ENCODE measurements at places on chromosomes 12 and 14.
A peak's percentile ranks its signal among the peaks of the same experiment; 100 is the strongest.

GRCh38 chr12:10021342-10021741 is 9.1 kb upstream of the CLEC9A start:
- DNase-seq: no peak

DNA sequence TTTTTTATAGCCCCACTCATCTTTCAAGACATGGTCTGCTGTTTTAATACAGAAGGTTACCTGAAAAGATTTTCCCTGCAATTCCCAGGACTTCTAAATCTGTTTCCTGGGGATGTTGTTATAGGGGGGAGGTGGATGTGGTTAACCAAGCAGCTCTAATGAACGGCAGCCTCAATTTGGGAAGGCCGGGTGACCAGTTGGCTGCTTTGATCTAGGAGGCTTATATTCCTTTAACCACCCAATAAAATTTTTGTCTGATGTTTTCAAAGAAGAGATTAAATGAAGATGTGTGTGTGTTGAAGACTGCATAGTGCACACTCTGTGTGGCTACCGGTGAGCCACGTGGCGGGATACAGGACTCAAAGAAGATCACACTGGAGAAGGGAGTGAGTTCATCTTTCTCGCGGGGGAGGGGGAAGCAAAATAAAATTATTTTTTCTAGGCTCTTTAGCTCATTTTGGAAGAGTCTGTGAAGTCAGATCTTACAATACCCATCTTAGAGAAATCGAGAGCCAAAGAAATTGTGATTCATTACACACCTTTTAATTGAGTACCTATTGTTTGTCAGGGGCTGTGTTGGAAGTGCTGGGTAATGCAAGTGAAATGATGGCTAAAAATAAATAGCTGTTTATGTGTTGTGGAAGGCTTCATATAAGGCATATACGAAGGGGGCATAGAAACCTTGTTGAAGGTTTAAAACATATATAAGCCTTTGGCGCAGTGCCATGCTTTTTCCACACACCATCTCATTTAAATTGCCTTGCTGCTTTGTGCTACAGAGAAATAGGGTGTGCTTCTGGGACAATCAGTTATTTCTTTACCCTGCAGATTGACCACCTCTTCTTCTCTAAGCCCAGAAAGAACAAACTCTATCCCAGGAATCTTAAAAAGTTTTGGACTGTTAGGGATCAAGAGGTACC is 18.5 kb downstream of the ELK3 start:
- no peak for DNase-seq

DNA sequence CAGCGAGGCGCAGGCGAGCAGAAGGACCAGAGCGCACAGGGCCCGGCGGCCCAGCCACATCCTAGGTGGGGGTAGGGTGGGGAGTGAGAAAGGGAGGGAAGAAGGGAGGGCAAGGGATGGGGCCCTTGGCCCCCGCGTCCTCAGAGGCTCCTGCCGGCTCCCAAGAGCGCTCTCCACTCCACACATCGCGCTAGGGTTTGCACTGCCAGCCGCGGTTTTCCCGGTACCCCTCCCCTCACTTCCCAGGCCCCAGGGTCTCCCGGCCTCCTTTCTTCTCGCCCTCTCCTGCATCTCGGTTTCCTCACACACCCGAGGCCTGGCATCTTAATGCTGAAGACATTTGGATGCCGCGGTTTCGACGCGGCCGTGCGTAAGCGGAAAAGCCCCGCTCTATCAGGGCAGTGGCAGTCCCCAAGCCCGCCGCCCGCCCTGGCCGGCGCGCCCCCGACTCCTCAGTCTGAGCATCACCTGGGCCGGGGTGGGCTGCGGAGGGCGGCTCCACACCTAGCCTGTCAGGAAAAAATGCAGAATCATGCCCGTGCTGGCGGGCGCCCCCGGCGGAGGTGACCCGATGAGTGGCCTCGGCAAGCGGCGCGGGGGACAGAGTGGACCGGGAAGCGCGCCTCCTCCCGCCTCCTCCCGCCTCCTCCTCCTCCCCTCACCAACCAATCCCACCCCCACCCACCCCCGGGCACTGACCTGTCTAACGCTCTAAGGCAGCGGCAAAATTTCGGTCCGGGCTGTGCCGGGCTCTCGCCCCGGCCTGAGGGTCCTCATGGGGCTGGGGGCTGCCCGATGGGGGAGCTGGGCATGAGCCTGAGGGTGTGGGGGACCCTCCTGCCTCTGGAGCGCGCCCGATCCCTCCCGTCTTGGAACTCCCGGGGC is 686 bp downstream of the B4GALNT1 start:
- DNase-seq: no peak

GRCh38 chr14:70809225-70810219 is at the start of gene MAP3K9:
MAP3K9 (minus strand) TSS chr14:70809513; CDS start chr14:70809171, 342 bp downstream.
- DNase-seq: peak; percentile 95

DNA sequence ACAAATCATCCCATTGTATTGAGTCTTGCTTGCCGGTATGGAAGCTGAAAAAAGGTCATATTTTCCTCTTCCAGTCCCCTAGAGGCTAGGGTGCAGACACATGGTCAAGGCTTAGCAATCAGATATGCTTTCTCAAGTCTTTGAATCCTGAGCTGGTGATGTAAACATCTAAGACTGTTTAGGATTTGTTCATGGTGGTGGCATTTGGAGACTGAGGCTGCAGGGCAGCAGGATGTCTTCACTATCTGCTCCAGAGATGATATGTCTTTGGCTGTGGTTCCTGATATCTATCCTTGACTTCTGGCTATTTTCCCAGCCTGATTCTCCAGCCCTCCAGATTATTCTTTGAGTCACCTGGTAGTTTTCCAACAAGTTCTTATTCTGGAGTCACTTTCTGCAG is 50.5 kb upstream of the DACT1 start:
- no peak for DNase-seq

GRCh38 chr12:2386566-2386965 is 333.8 kb downstream of the CACNA1C start:
- no peak for DNase-seq

GRCh38 chr14:55568618-55569017 is 11.4 kb upstream of the KTN1 start:
- no peak for DNase-seq
